Stimulated activated memory B cell treated with anti-CD40 and anti-IgM and Interleukin-4, amounts not matched to agents 10 μg/mL and 1 μg/mL and 100 μg/mL, for 72 hours (primary cell): ENCODE measurements at places on chromosomes 4 and X.

GRCh38 chr4:1219566-1219950, 29.4 kb downstream of the CTBP1 start:
- no peak for ATAC-seq

DNA sequence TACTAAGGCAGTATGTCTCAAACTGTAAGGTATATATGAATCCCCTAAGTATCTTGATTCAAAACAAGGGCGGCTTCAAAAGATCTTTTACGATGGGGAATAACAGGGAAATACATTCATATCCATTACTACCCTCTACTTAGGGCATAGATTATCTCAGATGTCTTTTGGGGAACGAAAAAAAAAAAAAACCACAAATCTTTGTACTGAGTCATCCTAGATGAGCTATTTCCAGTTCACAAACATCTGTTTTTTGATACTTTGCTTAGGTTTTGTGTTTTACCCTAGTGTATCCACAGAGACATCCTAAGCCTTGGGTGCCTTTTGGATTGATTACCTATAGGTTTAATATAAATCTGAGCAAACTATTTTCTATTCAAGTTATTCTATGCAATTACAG, 457.2 kb downstream of the NLGN4X start:
- ATAC-seq, result no peak

- no peak for ATAC-seq
These were observed 23.2 kb downstream of the NDNF start for GRCh38 chr4:121049072-121049599.

DNA sequence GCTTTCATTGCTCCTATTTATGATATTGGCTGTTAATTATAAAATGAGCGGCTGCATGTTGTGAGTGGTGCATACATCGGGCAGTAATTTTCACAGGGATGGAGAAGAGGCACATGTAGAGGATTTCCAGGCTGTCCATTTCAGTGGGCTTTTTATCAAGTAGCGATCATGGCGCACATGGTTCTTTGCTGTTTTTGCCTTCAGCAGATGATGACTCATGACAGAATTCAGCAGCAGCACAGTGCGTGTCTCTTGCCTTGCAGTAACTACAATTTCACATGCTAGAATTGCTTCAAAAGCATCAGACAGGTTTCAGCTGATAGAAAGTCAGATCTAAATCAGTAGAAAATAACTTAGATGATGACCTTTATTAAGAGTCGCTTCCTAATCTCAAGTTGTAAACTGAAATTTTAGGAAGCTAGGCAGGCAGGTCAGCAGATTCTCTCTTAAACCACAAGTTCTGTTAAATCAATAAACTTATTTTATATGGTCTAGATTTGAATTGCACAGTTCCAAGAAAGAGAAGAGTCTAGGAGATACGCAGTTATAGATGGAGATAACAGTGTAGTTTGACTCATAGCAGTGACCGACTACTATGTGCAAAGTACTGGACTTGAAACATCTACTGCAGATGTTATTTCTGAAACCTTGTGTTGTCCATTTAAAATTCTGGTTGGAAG, 35.8 kb downstream of the LRP2BP start:
- ATAC-seq, result no peak

GRCh38 chr4:111923786-111924185, 221.5 kb upstream of the FAM241A start:
- ATAC-seq, result no peak

- ATAC-seq, result no peak
These were observed 20.1 kb downstream of the SUPT20HL1 start for GRCh38 chrX:24380262-24381187.

DNA sequence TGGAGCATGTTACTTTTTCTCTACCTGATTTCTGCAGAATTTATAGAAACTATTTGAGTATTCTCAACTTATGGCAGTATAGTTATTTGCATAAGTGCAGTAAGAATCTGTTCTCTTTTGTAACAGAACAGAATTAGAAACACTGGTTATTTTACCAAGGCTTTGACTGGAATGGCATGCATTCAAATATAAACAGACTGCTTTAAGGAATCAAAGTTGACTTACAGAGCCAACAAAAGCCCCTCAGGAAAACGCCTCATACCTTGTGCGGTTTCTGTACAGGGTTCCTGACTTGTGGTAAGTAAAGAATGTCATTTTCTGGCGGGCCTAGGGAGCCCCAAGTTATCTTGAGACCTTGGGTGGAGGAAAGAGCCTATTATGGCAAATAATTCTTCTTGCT, 97.1 kb downstream of the GPR143 start:
- no peak for ATAC-seq

GRCh38 chr4:25915353-25915705, 1.3 kb downstream of the SMIM20 start:
- ATAC-seq, result no peak

- no peak for ATAC-seq
These were observed 49.6 kb downstream of the LNX1 start for GRCh38 chr4:53541577-53542206.

DNA sequence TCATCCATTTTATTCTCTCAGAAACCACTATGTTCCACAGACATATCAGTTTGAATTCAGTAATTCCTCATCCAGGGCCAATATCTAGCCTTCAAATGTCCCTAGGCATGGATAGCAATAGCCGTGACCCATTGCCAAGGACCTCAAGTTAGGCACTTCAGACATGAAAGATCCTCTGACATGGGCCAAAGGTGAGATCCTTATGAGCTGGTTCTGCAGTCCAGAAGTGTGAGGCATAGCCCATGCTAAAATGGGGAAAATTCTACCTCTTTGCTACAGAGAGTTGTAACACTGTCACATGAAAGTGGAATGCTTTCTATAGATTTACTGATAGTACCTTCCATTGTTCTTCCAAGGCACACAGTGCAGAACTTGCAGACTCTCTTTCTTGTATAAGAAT, 349.7 kb upstream of the GALNT7 start:
- ATAC-seq, result no peak

GRCh38 chr4:13196721-13197120, 287.4 kb downstream of the RAB28 start:
- ATAC-seq, result no peak

DNA sequence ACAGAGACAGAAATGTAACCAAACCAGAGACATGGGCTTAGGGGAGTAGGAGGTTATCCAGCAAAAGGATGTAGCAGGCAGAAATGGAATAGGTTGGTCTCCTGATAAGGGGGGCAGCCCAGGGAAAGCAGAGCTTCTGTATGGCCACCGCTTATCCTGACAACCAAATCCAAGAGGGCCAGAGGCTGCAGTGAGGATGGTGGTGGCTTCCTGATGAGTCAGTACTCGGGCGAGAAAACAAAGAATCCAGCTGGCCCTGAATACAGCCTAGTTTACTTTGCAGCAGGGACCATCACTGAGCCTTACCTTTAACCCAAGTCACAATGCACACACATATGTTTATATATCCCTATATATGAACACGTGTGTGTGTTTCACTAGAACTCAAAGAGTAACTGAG, 129.7 kb upstream of the FTHL17 start:
- no peak for ATAC-seq
